ENCODE measurements at places on chromosomes 1 and 21. TPM values are rescaled to one million over a fixed set of nuclear protein-coding genes. Genes with fewer than 3 reads are reported as not detected.

DNA sequence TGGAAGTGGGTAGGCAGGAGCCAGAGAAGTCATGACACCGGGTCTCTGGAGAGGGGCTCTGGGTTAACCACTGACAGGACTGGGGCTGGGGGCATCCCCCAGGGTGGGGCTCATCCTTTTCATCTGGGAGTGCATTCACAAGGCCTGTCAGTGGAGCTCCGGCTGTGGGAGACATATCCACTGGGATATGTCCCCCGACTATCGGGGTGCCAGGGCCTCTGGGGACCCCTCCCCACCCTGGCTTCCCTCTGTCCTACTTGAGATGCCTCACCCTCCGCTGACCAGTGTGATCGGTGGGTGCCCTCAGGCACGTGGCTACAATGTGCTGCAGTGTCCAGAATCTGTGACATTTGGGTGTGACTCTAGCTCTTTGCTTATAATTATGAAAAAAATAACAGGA, 92.3 kb upstream of the CD34 start:
- no peak for DNase-seq

GRCh38 chr21:41641821-41642701, 124.8 kb downstream of the RIPK4 start:
- no peak for DNase-seq

DNA sequence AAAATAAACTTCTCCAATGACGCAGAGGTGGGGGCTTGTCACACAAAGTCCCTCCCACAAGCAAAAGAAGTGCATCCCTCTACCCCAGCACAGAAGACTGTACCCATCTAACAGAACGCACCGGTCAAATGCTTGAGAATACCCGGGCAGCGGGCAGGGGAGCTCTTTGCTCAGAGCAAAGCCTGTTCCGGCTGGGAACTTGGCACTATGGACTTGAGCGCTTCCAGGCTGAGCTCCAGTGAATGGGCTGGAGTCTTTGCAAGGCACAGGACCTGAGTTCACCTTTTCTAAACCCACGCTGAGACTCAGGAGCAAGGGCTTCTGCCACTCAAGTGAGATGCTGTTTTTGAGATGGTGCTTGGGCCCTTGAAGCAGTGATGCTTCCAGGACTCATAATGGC, 20.3 kb downstream of the RHBG start:
- no peak for DNase-seq

GRCh38 chr1:153399401-153400055, 8.7 kb upstream of the S100A8 start:
- DNase-seq, result no peak

GRCh38 chr1:77371396-77371795, 89.6 kb downstream of the AK5 start:
- no peak for DNase-seq

DNA sequence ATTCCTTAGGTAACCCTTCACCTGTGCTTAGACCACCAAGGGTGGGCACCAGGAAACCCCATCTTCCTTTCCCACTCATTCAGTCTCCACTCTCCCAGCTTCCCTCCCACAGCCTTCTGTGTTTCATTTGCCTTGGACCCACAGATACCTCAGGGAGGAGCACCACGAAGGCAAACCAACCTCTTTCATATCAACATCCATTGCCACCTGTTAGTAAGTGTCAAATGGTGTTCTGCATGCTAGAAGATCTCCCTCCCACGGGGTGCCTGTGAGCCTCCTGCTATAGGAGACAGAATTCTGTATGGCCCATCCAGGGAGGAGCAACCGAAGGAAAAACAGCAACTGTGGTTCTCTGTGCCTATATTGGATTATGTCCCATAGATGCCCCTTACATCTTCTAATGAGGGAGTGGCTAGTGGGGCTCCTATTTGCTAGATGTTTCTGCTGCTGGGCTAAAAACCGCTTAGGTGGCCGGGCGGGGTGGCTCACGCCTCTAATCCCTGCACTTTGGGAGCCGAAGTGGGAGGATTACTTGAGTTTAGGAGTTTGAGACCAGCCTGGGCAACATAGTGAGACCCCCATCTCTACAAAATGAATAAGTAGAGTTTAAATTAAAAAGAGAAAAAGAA, 25.6 kb upstream of the SCCPDH start:
- DNase-seq, result no peak

- no peak for DNase-seq
Measured at GRCh38 chr1:156901966-156902915, 8.7 kb downstream of the PEAR1 start.

Gene PODN
- polyA plus RNA-seq, result 2.6 TPM

Gene CLDN19
- 109 TPM for polyA plus RNA-seq

Gene ST6GALNAC5
- 2.4 TPM for polyA plus RNA-seq
